D721Med (cell line): ENCODE measurements at places on chromosomes 1 and 21.

DNA sequence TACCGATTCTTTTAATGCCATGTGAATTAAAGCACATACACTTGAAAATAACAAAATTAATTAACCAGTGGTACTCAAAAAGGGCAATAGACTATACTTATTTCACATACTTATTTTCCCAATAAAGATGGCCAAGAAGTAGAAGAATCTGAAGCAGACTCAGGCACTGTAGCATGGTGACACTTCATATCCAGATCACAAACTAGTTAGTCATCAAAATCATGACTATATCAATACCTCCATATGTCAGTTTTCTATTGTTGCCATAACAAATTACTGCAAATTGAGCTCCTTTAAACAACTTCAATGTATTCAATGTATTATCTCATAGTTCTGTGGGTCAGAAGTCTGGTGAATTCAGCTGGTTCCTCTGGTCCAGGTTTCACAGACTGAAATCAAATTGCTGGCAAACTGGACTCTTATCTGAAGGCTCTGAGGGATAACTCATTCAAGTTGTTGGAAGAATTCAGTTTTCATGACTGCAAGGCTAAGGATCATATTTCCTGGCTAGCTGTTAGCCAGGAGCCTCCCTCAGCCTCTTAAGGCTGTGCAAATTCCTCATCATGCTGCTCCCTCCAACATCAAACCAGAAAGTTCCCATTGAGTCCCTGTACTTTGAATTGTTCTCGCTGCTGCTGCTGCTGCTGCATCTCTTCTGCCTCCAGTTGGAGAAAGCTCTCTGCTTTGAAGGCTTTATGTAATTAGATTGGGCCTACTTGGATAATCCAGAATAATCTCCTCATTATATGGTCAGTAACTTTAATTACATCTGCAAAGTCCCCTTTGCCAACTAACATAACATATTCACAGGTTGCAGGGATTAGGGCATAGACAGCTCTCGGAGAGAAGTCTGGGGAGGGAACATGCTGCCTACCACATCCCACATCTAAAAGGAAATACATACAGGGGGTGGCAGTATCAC lies 91.5 kb downstream of the MRPL39 start:
- no peak for DNase-seq

DNA sequence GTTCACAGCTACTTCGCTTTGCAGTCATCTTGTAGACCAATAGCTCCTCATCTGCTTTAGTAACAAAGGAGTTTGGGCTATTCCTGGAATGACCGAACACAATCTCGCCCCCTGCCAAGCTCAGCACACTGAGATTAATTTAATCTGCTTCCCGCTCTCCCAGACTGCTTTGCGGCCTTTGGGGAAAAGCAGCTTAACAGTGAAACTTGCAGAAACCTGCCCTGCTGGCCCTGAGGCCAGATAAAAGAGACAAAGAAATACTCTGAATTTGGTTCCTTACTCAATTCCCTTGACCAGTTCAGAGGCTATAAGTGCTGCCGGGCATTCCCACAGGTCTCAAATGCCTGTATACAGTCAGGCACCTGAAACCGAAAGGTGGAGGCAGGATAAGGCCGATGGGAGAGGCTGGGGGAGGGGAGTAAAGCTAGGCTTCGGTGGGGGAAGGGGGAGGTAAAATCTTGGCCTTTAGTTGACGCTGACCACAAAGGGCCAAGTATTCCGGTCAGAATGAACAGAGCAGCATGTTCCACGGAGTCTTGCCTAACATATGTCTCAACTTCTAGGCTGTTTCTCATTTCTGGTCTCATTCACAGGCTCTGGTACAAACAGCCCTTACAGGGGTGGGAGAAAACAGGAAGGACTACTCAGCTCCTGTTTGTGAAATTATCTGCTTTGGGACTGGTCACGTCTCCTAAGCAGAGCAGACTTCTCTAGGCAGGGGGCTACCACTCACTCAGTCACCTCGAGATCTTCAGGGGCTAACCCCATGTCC lies 17.7 kb upstream of the A3GALT2 start:
- no peak for DNase-seq

DNA sequence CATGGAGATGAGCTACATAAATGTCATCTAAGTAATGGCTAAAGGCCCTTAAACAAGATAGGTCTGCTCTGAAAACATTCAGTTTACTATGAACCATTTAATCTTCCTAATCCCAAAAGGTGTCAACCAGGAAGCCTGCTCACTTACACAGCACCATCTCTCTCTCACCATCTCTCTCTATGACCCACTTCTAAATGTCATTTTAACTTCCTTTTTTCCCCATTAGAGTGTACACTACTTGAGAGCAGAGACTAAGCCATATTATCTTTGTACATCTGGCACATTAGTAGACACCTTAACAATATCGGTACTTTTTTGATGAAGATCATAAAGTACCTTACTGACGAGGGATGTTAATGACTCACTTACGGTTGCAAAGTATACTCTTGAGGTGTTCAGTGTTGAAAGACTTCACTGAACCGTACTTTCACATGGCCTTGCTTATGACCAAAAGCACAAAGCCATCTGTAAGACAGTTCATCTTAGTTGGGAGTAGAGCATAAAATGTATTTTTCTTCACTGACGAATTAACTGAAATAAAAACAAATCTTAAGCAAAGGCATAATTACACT lies 25.4 kb downstream of the FBXO42 start:
- DNase-seq, result no peak

GRCh38 chr1:183879494-183879893 lies 74.6 kb downstream of the RGL1 start:
- DNase-seq, result no peak

- peak; percentile 12 for DNase-seq
Measured at GRCh38 chr1:154863315-154864174, 6.5 kb downstream of the KCNN3 start.

GRCh38 chr1:39685071-39685470 lies 6.2 kb downstream of the HPCAL4 start:
- no peak for DNase-seq

GRCh38 chr1:164725401-164725800 lies 166.4 kb downstream of the PBX1 start:
- no peak for DNase-seq
